CD8-positive, alpha-beta memory T cell (primary cell): ENCODE measurements at places on chromosomes 3 and 15. TPM values are rescaled to one million over a fixed set of nuclear protein-coding genes. Genes with fewer than 3 reads are reported as not detected.

DNA sequence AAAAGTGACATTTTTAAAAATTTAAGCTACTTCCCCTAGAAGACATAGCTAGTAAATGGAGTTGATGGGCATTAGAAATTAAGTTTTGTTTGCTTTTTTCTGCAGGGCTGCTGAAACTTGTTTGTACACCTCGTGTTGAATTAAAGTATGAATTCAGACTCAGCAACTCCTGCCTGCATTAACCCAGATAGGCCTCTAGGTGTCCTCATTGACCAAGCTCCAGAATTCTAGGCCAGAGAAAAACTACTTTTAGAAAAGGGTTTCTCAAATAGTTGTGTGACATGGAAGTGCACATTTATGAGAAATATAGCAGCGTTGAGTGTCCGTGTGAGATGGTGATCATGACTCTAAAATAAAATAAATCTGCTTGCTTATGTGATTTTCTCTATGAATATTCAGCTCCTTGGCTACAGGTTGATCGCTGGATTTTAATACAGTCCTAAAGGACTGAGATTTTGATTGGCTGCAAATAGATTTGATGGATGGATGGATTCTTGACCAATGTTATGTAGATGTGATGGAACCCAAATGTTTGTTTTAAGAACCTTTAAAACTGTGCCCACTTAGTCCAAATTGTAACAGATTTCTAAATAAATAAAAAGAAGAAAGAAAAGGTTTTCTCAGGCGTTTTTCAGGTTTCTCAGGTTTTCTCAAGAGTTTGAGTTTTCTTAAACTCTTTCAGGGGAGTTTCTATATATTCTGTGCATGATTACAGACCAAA lies 39.4 kb upstream of the LMOD3 start:
- H3K36me3 ChIP-seq: no peaks in the 10 kb centered on the region
- no peak overlapping the region for H3K4me3 ChIP-seq
- H3K4me1 ChIP-seq: no peaks in the 10 kb centered on the region

GRCh38 chr15:49468481-49468839 lies 45.4 kb downstream of the FGF7 start:
- no peak overlapping the region for H3K4me3 ChIP-seq
- no peak overlapping the region for H3K27ac ChIP-seq
- no peak for DNase-seq
- no peaks in the 10 kb centered on the region for H3K27me3 ChIP-seq

DNA sequence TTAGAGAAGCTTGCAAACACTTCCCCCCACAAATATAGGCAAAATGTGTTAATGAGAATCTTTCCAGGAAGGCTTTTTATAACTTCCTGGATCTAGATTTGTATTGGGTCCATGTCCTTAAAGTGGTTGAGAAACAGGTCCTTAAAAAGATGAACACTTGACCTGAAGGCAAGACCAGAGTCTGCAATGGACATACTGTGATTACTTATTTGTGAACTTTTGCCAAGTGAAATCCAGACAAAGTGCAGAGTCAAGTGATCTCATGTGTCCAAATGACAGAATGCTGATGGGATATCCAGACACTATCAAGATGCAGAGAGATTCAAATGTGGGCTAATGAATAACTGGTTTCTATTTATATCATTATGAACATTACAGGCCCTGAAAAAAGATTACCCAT lies 43.8 kb downstream of the FRMD4B start:
- no peak overlapping the region for H3K4me3 ChIP-seq
- H3K4me1 ChIP-seq: no peaks in the 10 kb centered on the region
- DNase-seq: no peak
- H3K27ac ChIP-seq: no peak overlapping the region
- H3K27me3 ChIP-seq: no peaks in the 10 kb centered on the region

The IL12A gene
- polyA plus RNA-seq: 0.79 TPM

DNA sequence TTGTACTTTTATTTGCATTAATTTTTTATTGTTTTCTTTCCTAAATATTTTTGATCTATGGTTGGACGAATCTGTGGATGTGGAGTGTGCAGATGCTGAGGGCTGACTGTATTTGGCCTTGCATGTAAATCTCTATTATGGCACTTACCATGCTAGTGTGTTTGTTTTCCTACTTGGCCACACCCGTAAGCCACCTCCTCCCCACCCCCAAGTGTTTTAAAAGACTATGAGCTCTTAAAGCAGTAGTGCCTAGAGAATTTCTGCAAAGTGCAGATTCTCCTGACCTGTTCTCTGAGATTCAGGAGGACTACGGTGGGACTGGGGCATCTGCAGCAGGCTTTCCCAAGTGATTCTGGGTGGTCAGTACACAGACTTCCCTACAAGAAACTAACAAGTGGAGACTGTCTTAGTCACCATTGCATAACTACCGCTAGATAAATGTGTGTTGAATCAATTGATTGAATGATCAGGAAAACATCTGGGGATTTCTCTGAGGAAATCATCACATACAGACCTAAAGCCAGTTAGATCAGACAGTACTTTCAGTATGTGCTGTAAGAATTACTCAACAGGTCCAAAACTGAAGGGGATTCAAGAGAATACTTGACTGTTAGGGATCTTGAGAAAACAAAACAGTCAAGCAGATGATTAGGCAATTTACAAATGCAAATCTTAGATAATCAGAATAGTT lies 6.2 kb upstream of the TIPARP start:
- H3K4me3 ChIP-seq: no peak overlapping the region
- H3K27me3 ChIP-seq: no peaks in the 10 kb centered on the region
- peaks cover 20% of the 10 kb centered on the region for H3K4me1 ChIP-seq
- H3K36me3 ChIP-seq: no peaks in the 10 kb centered on the region
- DNase-seq: no peak

The CCDC13 gene
- 0.33 TPM for polyA plus RNA-seq

The SPATA12 gene
- polyA plus RNA-seq: not detected

GRCh38 chr3:115832265-115832664 lies 209.0 kb downstream of the GAP43 start:
- H3K4me1 ChIP-seq: no peaks in the 10 kb centered on the region
- no peaks in the 10 kb centered on the region for H3K36me3 ChIP-seq
- no peak for DNase-seq

DNA sequence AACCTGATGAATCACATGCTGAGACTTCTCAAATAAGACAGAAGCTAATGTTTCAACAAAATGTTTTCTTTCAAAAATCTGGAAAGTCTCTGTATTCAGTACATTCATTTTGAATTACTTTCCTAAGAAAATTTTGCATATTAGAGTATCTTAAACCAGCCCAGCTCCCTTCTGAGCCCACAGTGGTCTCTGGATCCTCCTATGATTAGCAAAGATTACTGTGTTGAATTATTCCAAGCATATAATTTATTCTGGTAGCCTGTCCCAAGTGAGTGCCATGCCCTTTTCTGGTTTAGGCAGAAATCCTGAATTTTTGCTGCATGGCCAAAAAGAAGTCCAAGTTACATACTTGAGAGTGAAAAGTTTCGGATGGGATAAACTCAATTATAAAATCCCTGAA lies 279.0 kb downstream of the CTNNB1 start:
- no peak overlapping the region for H3K27ac ChIP-seq
- no peaks in the 10 kb centered on the region for H3K36me3 ChIP-seq
- no peaks in the 10 kb centered on the region for H3K27me3 ChIP-seq
- DNase-seq: no peak

The IL17RC gene
- polyA plus RNA-seq: 11.0 TPM
